ENCODE measurements at places on chromosomes 6 and 20.

DNA sequence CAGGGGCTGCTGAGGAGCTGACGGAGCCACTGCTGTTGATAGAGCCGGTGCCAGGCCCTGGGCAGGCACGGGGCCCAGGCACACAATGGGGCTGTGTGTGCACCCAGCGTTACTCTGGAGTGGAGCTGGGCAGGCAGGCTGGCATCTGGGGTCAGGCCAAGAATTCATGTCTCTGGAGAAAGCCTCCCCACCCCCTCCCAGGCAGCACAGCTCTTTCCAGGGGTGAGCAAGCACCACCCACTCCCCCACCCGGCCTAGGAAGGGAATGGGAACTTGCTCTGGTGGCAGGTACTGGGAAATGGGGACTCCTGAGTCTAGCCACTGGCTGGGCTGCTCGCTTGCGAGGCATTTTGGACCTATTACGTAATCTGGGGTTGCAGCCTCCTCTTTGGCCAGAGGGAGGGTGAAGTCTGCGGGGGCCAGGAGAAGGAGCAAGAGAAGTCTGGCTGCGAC lies 22.7 kb downstream of the TFEB start:
- DNase-seq, result no peak

DNA sequence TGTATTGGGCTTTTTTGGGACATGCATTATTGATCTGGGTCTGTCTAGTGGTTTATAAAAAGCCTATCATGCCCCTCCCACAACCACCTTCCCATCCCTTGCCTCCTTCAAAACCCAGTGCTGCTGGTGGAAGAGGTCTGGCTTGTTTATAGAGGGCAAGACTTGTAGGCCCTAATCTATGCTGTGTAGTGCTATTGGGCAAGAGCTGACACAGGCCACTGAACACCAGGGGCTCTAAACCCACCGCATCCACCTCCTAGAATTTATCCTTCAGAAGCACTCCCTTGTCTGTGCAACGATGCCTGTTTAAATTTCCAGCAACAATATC lies 30.9 kb downstream of the SULF2 start:
- DNase-seq, result no peak

- DNase-seq, result no peak
Observed at GRCh38 chr6:6678185-6678671, 89.7 kb downstream of the LY86 start.

DNA sequence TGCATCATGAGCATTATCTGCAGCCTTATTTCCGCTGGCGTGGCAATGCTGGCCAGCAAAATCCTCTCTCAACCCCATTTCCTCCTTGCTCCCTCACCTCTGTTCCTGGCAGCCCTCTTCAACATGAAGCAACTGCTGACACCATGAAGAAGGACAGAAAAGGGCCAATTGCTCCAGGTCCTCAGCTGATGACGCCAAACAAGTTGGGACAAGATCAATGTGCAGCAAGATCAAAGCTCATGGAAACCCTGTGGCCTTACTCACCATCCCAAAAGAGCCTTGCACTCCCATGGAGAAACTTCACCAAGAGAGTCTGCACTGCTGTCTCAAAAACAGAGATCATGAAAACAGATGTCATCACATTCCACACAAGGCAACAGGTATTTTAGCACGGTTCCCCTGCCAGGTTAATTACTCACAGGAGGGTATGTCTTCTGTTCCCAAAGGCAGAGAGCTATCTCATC lies 7.4 kb downstream of the GFOD1 start:
- no peak for DNase-seq

- DNase-seq, result no peak
Observed at GRCh38 chr6:14784596-14785492, 461.0 kb upstream of the JARID2 start.

DNA sequence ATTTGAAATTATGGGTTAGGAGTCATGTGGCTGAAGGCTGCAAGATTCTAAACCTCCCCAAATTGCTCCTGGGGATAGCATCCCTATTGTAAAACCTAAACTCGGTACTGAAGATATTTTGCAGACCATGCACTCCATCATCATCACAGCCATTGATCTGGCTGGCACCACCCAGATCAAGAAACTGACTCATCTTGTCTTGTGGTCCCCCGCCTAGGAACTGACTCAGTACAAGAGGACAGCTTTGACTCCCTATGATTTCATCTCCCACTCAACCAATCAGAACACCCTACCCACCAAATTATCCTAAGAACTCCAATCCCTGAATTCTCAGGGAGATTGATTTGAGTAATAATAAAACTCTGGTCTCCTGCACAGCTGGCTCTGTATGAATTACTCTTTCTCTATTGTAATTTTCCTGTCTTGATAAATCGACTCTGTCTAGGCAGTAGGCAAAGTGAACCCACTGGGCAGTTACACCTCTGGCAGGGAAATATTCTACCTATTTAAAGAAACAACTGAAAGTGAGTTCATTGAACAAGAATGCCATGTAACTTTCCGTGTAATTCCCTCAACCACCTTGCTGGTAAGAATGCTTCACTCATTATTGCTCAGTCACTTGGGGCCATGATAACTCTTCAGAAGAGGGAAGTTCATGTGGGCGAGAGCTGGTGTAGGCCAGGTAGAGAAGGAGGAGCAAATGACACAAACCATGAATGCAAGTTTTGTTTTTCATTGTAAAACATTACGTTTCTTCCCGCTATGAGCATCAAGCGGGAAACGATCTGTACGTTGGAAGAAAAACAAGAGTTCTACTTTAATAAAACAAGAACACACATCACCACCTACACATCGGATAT lies 602.9 kb upstream of the ARID1B start:
- no peak for DNase-seq

GRCh38 chr6:12957321-12958051 lies 240.9 kb downstream of the PHACTR1 start:
- no peak for DNase-seq

DNA sequence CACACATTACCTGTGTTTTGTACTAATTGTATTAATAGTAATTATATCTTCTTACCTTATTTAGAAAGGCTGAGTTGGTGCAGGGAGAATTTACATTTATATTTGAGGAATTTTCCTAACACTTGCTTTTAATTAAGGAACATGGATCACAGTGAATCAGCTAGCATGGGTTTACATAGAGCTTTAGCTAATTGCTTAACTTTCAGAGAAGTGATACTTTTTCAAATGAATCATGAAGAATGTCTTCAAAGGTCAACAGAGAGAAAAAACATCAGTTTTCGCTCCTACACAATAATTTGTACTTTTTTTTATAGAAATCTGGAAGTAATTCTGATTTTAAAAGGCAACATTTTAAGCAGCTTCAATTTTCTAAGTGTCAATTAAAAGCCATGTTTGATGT lies 195.0 kb upstream of the HEY2 start:
- no peak for DNase-seq

GRCh38 chr6:13760307-13761304 lies 49.0 kb upstream of the RANBP9 start:
- DNase-seq, result no peak

DNA sequence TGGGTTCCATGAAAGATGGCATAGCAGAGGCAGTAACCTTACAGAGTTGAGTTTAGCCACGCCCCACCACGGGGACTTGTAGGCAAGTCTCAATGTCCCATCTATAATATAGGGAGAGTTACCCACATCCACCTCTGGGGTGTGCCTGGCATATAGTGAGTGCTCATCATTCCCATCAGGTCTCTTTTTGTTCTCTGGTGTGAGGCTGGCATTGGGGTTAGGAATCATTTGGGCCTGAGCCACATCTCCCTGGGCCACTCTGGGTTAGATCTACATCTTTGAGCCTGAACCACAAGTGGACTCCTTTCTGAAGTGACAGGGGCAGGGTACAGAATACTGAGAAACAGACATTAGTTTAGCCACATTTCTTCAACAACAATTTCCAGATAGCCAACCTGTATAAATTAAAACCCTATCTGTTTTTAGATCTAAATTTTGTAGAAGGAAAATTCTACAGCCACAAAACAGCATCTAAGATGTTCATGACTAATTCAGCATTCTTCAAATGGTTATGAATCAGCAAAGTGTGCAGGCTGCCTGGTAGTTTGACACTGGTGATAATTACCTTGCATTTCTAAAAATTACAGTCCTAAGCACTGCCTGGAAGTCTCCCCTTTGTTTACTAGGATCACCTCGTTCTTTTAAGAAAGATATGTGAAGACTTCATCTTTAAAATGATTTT lies 20.1 kb downstream of the RNF24 start:
- DNase-seq, result no peak

DNA sequence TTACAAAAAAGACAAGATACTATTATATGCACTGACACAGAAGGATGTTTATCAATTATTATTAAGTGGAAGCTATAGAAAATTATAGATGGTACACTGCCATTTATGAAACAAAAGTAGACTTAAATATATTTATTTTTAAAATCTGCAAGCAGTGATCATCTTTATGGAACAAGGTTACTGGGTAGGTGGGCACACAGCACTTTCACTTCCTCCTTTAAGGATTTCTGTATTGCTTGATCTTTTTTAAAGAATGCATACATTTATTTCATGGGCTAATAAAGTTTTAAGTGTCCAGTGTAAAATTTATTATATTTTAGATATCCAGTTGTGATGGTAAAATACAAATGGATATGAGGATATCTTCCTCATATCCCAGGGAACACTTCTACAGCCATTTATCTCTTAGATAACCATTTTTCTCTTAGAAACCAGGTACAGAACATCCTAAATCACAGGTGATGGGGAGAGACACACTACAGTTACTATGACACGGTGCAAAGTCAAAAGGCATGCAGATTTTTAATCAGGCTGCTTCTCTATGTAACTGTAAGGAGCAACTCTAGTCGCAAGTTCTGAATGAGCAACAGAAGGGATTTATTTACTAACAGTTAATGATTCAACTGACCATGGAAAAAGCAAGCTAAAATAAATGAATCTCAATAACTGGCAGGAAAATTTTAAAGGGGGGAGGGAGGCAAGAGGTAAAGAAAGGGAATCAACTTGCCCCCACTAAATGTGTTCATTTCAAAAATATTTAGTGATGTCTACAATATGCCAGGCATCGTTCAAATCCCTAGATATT lies 2.2 kb downstream of the FBXL4 start:
- no peak for DNase-seq

DNA sequence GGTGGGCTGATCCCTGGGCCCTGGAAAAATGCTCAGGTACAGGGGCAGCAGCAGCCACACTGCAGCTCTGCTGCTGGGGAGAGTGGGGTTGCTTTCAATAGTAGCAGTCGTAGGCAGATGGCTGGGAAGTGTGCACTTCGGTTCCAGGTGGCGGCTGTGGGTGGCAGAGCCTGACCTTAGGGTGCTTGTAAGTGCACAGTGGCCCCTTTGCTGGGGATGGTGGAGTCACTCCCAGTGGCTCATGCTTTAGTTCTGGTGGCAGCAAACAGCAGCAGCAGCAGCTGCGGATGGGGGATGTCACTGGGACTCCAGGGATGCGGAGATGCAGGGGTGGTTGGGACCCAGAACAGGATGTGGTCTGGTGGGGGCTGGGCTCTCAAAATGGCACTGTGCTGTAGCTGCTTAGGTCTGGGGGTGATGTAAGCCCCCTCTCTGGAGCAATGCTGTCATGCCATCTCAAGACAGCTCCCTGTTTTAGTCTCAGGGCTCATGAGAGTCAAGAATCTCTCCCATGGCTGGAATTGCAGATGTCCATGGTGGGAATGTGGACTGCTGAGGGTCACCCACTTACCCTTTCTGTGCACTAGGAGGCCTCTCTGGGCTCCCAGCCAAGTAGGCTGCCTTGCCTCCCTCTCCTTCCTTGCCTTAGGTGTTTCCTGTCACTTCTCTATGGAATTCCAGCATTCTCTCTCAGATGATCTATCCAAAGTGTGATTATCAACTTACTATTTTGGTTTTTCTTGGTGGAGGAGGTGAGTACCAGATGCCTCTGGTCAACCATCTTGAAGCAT lies 146.7 kb upstream of the SLC22A23 start:
- DNase-seq, result no peak

GRCh38 chr20:44020406-44021148 lies 105.9 kb downstream of the TOX2 start:
- DNase-seq, result no peak

DNA sequence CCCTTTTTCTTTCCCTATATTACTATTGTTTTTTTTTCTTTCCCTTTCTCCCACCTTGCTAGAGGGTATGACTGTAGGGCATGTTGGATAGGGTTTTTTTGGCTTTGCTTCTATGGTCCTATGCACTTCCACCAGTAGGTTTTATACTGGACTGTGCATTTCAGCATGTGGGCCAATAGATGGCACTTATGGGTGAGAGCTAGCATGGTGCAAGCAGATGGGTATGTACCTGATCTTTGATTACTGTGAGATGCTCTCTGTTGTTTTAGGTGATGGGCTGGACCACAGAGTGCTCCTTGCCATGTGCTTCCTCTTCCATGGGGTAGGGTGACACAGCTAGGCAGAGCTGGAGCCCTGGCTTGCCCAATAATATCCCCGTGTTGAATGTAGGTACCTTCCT lies 128.5 kb upstream of the CHD6 start:
- DNase-seq, result no peak

DNA sequence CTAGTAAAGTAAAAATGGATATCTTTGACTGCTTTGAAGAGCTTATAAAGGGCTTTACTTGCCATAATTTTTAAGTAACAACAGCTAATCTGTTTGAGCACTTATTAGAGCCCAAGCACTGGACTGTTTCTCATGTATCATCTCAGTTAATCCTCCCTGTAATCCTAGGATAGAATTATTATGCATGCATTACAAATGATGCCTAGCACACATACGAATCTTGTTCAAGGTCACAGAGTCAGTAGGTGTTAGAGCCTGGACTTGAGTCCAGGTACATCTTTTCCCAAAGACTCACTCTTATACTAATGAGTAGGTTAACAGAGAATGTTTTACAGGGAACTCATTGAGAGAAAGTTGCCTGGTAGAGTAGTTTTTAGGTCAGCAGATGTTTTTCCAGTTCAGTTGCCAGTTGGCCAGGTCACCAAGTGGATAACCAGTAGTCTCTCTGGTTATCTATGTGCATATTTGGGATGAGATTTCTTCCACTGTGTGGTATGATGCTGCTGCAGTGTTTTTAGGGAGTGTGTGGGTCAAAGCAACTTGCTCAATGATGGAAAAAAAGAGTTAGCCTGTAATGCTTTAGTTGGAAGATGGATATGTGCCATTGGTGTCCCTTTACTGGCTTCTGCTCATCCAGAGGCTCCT lies 32.3 kb upstream of the LAMA4 start:
- DNase-seq, result no peak

DNA sequence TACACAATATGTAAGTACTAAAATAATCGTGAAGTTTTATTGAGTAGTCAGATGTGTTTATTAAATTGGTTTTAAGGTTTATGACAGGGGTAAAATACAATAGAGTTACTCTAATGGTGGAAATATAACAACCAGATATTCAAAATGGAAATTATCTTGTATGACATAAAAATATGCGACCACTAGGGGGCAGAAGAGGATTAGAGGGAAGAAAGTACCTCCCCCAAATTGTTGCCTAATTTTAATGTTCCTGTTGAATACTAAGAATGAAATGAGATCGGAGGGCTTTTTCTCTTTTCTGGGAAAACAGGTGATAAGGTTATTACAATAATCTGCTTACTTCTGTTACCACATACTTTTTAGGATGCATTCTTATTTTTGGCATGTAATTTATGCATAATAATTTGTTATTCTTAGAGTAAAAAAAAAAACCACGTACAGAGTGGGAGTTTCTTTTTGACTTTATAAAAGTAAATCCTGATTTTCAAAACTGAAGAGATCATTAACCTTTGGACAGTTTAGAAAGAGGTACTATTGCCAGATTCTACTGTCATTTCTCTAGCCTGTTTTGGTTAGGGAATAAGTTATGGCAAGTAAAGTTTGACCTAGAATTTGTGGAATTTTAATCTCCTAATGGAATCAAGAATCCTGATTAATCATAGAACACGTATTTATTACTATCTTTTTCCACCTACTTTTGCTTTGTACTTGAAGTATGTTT lies 159.2 kb downstream of the CD109 start:
- DNase-seq, result no peak
